Nucleus accumbens (tissue), 56 donors: ENCODE measurements at places on chromosomes 4 and X.

GRCh38 chr4:80074651-80075050 lies 1.6 kb upstream of the ANTXR2 start:
- no peak for DNase-seq

GRCh38 chr4:175633310-175633709 lies 178.8 kb downstream of the GPM6A start:
- DNase-seq, result no peak

GRCh38 chr4:52874948-52875347 lies 12.8 kb downstream of the RASL11B start:
- no peak for DNase-seq

DNA sequence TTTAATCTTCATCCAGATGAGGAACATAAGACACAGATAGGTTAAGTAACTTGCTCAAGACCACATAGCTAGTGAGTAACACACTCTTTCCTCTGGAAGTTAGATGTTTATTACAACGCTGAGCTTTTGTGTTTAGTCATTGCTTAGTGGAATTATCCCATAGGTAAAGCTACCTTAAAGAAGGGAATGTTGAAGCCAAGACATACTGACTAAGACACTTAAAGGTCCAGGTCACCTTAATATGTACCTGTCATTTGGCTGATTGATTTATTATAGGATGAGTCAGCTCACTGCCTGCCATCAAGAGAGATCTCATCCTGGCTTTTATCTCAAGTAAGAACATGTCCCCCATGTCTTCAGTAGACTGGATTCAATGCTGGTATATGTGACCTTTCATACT lies 53.4 kb downstream of the KDR start:
- no peak for DNase-seq

DNA sequence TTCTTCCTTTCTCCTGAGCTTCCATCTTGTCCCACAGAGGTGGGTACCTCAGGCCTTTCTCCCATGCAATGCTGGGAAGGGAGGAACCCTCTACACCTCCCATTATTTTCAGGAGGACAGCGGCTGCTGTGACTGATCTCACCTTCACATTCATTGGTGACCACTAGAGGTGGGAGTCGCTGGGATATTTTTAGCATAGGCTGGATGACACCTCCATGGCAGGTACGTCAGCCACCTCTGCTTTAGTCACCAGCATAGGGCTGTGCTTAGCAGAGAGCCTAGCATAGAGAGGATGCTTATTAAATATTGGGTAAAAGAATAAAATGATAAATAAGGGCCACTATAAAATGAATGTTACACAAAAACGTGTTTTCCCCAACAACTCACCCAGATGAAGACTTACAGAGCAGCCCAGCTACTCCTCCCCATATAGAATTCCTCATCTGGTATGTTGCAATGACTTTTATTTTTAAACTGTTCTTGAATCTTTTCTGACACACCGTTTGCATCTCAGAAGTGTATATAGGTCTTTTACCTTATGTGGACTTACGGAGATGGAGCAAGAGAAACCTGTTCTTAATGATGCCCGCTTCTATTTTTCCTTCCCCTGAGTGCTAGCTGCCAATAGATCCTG lies 60.9 kb upstream of the SORBS2 start:
- no peak for DNase-seq
